ENCODE measurements at places on chromosomes 11 and 22. TPM values are rescaled to one million over a fixed set of nuclear protein-coding genes. Genes with fewer than 3 reads are reported as not detected.

Gene ROM1
- 3.1 TPM for total RNA-seq

Gene CFAP300
- total RNA-seq = 4.3 TPM

GRCh38 chr22:31584804-31585160, 77.2 kb downstream of the PISD start:
- DNase-seq = no peak

DNA sequence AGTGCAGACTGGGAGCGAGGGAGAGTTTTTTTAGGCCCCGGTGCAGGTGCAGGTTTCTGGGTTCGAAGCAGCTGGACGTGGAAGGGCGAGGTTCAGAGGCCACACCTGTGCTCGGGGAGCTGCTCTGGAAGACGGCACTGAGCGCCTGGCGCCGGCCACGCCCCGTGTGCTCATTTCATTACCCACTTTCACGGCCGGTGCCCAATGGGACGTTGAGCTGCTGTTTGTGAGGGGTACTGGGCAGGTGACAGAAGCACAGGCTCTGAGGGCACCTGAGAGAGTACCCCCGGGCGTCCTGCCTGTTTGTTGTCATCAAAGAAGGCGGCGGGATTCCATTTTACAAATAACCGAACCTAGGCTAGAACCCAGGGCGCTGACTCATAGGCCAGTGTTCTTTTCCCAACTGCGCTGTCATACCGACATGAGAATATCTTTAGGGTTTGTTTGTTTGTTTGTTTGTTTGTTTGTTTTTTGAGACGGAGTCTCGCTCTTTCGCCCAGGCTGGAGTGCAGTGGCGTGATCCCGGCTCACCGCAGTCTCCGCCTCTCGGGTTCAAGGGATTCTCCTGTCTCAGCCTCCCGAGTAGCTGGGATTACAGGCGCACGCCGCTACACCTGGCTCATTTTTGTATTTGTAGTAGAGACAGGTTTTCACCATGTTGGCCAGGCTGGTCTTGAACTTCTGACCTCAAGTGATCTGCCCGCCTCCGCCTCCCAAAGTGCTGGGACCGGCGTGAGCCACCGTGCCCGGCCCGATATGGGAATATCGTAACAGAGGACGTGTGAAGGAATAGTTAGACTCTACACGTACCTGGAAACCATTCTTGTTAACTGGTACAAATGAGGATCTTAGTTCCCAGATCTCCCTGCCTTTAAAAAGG, 16.6 kb upstream of the SPTBN2 start:
- no peak for DNase-seq

GRCh38 chr22:24688256-24688655, 85.3 kb downstream of the GGT1 start:
- DNase-seq = no peak

GRCh38 chr11:29019960-29020683, 911.9 kb downstream of the METTL15 start:
- DNase-seq = peak; percentile 34

- DNase-seq = no peak
These were observed 18.3 kb downstream of the JAML start for GRCh38 chr11:118206391-118207031.

Gene NRGN
- total RNA-seq = 5.2 TPM

- peak; percentile 94 for DNase-seq
These were observed 33.5 kb downstream of the NFRKB start for GRCh38 chr11:129861702-129862522.

Data from HFFc6 (cell line).